Stomach (tissue), 19 donors: ENCODE measurements at places on chromosomes 1 and 21. TPM values are rescaled to one million over a fixed set of nuclear protein-coding genes. Genes with fewer than 3 reads are reported as not detected.

GRCh38 chr1:206935491-206936067 lies 10.7 kb downstream of the PIGR start:
- H3K27me3 ChIP-seq = no peaks in the 10 kb centered on the region
- H3K4me3 ChIP-seq = no peak overlapping the region
- DNase-seq = peak; percentile 72
- H3K36me3 ChIP-seq = peaks cover 92% of the 10 kb centered on the region
- no peak overlapping the region for H3K27ac ChIP-seq

GRCh38 chr1:218049641-218050040 lies 235.5 kb upstream of the RRP15 start:
- DNase-seq = peak; percentile 6
- no peaks in the 10 kb centered on the region for H3K36me3 ChIP-seq
- H3K27ac ChIP-seq = no peak overlapping the region
- H3K4me3 ChIP-seq = no peak overlapping the region
- H3K27me3 ChIP-seq = no peaks in the 10 kb centered on the region
- no peaks in the 10 kb centered on the region for H3K4me1 ChIP-seq

DNA sequence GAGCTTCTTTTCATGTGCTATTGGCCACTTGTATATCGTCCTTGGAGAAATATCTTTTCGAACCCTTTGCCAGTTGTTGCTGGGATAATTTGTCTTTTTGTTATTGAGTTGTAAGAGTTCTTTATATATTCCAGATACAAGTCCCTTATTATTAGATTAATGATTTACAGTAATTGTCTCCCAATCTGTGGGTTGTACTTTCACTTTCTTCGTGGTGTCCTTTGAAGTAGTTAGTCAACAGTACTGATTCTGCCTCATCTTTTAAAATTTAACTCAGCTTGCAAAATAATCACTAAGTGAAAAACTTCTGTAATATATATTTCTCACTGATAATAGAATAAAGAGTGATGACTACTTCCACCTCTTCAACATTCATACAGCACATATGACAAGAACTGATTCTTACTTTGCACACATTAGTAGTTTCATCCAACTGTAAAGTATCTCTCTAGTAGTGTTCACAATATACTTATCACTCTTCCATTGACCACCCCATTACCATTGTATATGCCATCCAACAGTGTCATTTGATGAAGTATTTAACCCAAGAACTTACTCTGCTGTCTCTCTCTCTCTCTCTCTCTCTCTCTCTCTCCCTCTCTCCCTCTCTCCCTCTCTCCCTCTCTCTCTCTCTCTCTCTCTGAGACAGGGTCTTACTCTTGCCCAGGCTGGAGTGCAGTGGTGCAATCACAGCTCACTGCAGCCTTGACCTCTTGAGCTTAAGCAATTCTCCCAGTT lies 104.2 kb upstream of the DMRTA2 start:
- no peaks in the 10 kb centered on the region for H3K27me3 ChIP-seq
- no peak for DNase-seq

DNA sequence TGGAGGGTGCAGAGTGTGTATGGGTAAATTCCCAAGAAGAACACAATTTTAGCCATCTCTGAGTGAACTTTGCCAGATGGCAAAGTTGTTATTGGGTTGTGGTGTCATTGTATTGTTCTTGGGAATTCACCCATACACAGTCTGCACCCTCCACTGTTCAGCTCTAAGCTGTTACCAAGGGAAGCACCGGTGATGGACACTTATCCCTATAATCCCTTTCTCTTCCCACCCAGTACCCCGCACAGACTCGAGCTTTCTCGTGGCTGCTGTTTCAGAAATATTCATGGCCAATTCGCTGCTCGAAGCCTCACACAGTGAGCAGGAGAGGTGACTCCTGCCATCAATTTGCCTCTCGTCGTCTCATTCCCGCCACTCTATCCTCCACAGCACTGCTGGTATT lies 95.7 kb upstream of the PALMD start:
- H3K4me3 ChIP-seq = no peak overlapping the region
- H3K36me3 ChIP-seq = no peaks in the 10 kb centered on the region
- DNase-seq = no peak
- H3K4me1 ChIP-seq = no peaks in the 10 kb centered on the region

DNA sequence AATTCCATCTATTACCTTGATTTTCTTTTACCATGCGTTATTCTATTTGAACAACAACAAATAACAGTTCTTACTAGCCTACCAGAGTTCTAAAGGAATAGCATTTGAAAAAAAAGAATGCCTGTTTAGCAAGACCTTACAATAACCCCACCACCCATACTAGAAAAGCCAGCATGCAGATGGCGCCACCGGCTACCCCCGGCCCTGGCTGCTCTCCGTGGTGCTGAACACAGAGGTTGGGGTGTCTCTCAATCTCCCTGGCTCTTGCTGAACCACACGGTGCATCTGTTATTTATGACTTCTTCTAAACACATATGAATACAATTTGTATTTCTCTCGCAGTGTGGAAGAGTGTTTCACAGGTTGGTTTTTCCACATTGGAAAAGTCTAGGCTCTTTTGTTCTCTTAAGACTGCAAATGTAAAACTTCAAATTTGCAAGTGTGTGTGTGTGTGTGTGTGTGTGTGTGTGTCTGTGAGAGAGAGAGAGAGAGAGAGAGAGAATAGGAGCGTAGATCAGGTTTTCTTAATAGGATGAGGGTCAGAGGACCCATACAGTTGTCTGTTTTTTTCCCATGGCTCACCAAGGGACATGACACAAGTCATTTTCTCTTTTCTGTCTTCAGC lies 13.6 kb downstream of the GRIK3 start:
- no peaks in the 10 kb centered on the region for H3K4me1 ChIP-seq
- H3K36me3 ChIP-seq = no peaks in the 10 kb centered on the region
- H3K27ac ChIP-seq = no peak overlapping the region
- no peak overlapping the region for H3K4me3 ChIP-seq
- no peaks in the 10 kb centered on the region for H3K27me3 ChIP-seq

- peaks cover 8% of the 10 kb centered on the region for H3K4me1 ChIP-seq
- no peaks in the 10 kb centered on the region for H3K36me3 ChIP-seq
- no peak overlapping the region for H3K27ac ChIP-seq
- no peak overlapping the region for H3K4me3 ChIP-seq
Observed at GRCh38 chr1:72481420-72481970, 199.2 kb upstream of the NEGR1 start.

- H3K4me3 ChIP-seq = no peak overlapping the region
- no peak for DNase-seq
- H3K36me3 ChIP-seq = no peaks in the 10 kb centered on the region
- H3K27ac ChIP-seq = no peak overlapping the region
- H3K27me3 ChIP-seq = no peaks in the 10 kb centered on the region
Observed at GRCh38 chr1:23126801-23127200, 41.9 kb downstream of the LUZP1 start.

GRCh38 chr1:69846267-69846666 lies 278.5 kb downstream of the LRRC7 start:
- DNase-seq = no peak
- H3K4me3 ChIP-seq = no peak overlapping the region
- no peaks in the 10 kb centered on the region for H3K4me1 ChIP-seq
- no peaks in the 10 kb centered on the region for H3K36me3 ChIP-seq

DNA sequence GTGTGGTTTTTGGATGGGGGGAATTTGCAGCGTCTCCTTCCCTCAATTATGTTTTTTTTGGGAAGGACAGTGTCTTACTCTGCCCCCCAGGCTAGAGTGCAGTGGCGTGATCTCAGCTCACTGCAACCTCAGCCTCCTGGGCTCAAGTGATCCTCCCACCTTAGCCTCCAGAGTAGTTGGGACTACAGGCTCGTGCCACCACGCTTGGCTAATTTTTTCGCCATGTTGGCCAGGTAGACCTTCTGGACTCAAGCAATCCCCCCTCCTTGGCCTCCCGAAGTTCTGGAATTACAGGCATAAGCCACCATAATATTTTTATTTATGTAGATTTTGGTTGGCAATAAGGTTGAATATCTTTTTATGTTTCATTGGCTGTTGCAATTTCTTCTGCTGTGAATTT lies 9.5 kb upstream of the PARP1 start:
- H3K27ac ChIP-seq = no peak overlapping the region
- no peaks in the 10 kb centered on the region for H3K27me3 ChIP-seq
- no peak for DNase-seq
- no peak overlapping the region for H3K4me3 ChIP-seq
- H3K4me1 ChIP-seq = no peaks in the 10 kb centered on the region
- H3K36me3 ChIP-seq = no peaks in the 10 kb centered on the region

- H3K36me3 ChIP-seq = no peaks in the 10 kb centered on the region
- no peak for DNase-seq
- H3K4me3 ChIP-seq = no peak overlapping the region
- H3K27me3 ChIP-seq = no peaks in the 10 kb centered on the region
Observed at GRCh38 chr1:230812568-230812967, 55.8 kb downstream of the C1orf198 start.

GRCh38 chr1:54768093-54768492 lies 3.8 kb upstream of the PARS2 start:
- DNase-seq = peak; percentile 57
- no peaks in the 10 kb centered on the region for H3K36me3 ChIP-seq
- H3K4me1 ChIP-seq = peaks cover 6% of the 10 kb centered on the region
- H3K27ac ChIP-seq = no peak overlapping the region
- no peak overlapping the region for H3K4me3 ChIP-seq
- H3K27me3 ChIP-seq = no peaks in the 10 kb centered on the region

- H3K36me3 ChIP-seq = peaks cover 6% of the 10 kb centered on the region
- peaks cover 18% of the 10 kb centered on the region for H3K4me1 ChIP-seq
- peak; percentile 76 for DNase-seq
- no peak overlapping the region for H3K4me3 ChIP-seq
Observed at GRCh38 chr1:6343506-6344405, 49.8 kb downstream of the ACOT7 start.

GRCh38 chr1:172903581-172904220 lies 147.0 kb downstream of the TNFSF18 start:
- H3K27me3 ChIP-seq = no peaks in the 10 kb centered on the region
- no peak for DNase-seq
- H3K4me3 ChIP-seq = no peak overlapping the region
- H3K27ac ChIP-seq = no peak overlapping the region
- peaks cover 6% of the 10 kb centered on the region for H3K4me1 ChIP-seq
- H3K36me3 ChIP-seq = no peaks in the 10 kb centered on the region

DNA sequence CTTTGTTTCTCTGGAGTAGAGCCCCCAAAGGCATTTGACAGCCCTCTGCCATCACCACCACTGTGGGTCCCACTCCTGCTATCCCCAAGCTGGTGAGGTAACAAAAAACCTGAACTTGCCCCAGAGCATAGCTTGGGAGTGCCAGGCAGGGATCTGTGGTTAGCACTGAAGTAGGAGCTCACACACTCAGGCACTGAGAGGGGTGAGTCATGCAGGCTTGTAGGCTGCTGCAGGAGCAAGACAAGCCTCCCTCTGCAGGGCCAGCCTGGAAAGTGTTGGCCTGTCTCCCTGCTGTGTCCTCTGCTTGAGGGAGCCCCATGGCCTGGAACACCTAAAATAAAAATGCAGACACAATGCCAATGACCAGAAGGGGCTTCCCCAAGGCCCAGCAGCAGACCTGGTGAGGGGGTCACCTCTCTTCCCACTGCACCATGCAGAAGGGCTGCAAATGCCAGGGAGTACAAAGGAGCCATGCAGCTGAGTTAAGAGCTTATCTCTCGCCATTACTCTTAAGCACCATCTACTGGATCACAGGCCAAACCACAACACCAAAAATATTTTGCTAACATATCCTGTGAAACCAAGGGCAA lies 108.9 kb upstream of the POGK start:
- no peak overlapping the region for H3K4me3 ChIP-seq
- no peaks in the 10 kb centered on the region for H3K36me3 ChIP-seq
- DNase-seq = no peak
- H3K4me1 ChIP-seq = no peaks in the 10 kb centered on the region
- H3K27ac ChIP-seq = no peak overlapping the region

GRCh38 chr1:11188858-11189451 lies at the start of gene ANGPTL7:
TSS of gene ANGPTL7 (plus strand) at chr1:11189355. CDS start at chr1:11189580, 225 bp downstream.
- H3K4me1 ChIP-seq = peaks cover 29% of the 10 kb centered on the region
- no peak within 1 kb of the TSS for H3K4me3 ChIP-seq
- H3K27me3 ChIP-seq = no peaks in the 10 kb centered on the region
- DNase-seq = no peak
- peaks cover 77% of the 10 kb centered on the region for H3K36me3 ChIP-seq

DNA sequence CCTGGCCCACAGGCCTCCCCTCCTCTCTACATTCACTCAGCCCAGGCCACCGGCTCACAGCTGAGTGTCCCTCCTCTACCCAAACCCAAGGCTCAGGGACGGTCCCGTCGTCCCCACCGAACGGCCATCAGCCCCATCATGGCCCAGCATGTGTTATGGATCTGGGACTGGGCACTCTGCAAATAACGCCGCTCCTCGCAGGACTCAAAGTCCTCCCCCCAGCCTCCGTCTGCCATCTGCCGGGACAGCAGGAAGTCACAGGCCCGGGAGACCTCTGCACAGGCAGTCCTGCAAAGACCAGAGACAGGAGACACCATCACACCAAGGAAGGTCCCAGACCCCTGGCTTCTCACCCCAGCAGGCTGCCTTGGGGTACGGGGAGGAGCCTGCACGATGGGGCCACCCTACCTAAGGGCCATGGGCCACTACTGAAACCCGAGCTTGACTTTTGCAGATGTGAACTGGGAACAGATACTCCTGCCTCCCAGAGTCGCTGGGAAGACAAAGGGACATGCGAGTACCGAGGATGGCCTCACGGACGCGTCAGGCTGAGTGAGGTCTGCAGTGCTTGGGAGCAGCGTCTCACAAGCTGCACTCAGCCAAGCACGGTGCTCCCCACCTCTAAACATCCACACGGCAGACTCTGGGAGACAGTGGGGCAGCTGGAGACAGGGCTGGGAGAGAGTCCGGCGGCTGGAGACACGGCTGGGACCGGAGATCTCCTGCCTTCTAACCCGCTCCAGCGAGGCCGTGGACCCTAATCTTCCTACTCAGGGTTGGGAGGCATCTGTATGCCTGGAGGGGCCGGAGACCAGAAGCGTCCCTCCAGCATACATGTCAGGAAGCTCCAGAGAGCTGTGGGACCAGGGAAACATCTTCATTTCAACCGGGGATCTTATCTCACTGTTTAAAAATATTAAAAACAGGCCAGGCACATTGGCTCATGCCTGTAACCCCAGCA lies 10.4 kb upstream of the SPATC1L start:
- no peak overlapping the region for H3K27ac ChIP-seq
- H3K27me3 ChIP-seq = no peaks in the 10 kb centered on the region
- peaks cover 90% of the 10 kb centered on the region for H3K36me3 ChIP-seq
- no peak overlapping the region for H3K4me3 ChIP-seq
- no peak for DNase-seq

Gene SPRR2A
- not detected for total RNA-seq

Gene CYP4A22
- total RNA-seq = not detected

Gene LAMC2
- 13.0 TPM for total RNA-seq

Gene S100A2
- 12.7 TPM for total RNA-seq

Gene SEMA4A
- 23.3 TPM for total RNA-seq

Gene TNFRSF8
- not detected for total RNA-seq

Gene ACTA1
- total RNA-seq = 0.37 TPM
